ENCODE measurements at places on chromosomes 6 and 20.

DNA sequence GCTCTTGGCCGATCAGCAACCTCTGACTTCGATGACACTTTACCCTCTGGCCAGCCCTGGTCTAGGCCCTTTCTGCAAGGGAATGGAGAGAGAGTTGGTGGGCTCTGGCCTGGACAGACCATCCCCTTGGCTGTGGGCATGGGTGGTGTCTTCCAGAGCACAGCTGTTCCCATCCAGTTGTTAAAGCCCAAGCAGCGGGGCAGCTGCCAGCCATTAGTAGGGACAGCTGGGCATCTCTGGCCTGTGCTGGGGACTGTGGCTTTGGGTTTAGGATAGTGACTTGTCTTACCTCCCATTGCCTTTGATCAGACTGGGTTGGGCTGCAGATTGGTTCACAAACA lies 2.8 kb downstream of the CDC25B start:
- DNase-seq = no peak

DNA sequence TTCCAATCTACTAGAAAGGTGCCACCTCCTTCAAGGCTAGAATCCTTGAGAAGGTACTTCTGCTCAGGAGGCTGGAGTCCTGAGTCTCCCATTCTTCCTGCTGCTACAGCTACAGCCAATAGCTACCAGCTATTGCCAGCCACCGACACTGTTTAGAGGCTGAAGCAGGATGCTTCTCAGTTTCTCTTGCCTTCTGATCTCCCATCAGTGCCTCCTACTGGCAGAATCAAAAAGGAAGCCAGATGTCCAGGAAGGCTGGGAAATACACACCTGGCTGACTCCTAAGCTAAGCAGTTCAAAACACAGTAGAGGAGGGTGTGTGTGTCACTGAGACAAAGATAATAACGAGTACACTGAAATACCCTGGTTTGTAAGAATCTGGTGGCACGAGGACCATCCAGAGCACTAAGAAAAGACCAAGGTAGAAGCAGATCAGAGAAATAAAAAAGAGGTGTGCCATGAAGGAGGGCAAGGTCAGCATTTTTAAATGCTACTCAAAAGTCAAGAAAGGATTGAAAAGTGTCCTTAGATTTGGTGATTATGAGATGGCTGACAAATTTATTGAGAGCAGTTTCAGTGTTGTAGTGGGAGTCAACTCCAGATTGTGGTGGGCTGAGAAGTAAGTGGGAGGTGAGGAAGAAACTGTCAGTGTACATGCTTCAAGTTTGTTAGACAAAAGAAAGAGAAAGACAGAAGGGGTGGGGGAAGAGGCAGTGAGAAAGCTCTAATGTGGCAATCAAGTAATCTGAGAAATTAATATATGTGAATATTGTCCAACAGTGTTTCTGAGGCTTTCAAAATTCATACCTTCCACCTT lies 2.3 kb upstream of the HLA-DMA start:
- DNase-seq = peak; percentile 51

DNA sequence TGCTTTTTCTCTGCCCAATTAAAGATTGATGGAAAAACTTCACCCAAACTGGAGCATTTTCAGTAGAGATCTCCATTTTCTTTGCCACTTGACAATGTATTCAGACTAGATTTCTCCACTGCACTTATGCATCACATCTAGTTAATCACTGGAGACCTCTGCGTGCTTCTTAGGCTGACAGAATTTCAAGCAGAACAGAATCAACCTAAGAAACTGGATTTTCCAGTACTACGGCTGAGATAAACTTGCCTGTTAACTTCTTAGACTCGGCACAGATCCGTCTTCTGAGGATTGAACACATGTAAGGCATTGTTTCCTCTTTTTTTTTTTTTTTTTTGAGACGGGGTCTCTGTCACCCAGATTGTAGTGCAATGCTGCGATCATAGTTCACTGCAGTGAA lies 139.2 kb downstream of the LRRC1 start:
- DNase-seq = no peak

- DNase-seq = no peak
Measured at GRCh38 chr20:10314198-10314597, 95.6 kb downstream of the SNAP25 start.
